ENCODE measurements at places on chromosomes 4 and X.

- DNase-seq, result no peak
Measured at GRCh38 chr4:47597696-47598095, 112.6 kb downstream of the ATP10D start.

GRCh38 chrX:10165580-10166247 is 8.9 kb downstream of the CLCN4 start:
- no peak for DNase-seq

DNA sequence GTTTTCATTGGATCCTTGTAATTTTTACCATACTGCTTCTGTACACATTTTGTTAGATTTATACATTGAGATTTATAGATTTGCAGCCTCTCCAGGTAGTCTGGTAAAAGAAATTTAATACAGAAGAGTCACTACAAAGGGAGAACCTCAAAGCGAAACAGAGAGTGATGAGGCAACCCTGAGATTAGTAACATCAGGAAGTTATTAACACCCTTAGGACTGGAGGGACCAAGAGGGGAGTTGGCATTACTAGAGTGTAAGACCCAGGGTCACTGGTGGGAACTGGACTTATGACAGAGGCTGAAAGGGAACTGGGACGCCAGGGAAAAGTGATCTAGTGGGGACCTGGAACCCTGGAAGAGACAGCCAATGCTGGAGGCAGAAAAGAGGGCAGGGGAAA is 20.6 kb upstream of the MAML3 start:
- DNase-seq, result no peak

- DNase-seq, result no peak
Measured at GRCh38 chr4:99586797-99587196, 12.2 kb downstream of the MTTP start.

DNA sequence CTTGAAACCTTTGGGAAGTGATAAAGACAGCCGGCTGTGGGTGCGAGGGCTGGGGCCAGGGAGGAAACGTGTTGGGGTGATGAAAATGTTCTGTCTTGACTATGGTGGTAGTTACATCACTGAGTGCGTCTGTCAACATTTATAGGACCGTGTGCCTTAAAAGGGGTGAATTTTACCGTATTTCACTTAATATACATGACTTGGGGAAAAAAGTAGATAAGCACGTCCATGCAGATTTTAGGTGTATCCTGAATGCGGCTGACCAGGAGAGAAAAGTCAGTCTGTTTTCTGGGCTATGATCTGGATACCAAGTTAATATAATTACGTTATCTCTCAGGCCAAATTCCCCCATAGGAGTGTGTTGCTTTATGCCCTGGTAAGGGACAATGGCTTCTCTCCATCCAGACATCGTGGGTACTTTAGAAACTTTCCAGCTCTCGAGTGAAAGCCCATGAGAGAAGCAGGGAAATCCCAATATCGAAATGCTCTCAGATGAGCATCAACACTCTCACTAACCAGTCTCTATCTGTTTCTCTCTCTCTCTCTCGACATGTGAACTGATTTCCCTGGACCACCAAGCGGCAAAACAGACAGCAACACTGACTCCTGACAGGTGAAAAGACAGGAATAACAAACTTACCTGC is 71.5 kb downstream of the IRF2 start:
- no peak for DNase-seq
